ENCODE measurements at places on chromosomes 2 and 18.

- no peak for DNase-seq
Measured at GRCh38 chr2:105882341-105882740, 137.6 kb downstream of the NCK2 start.

DNA sequence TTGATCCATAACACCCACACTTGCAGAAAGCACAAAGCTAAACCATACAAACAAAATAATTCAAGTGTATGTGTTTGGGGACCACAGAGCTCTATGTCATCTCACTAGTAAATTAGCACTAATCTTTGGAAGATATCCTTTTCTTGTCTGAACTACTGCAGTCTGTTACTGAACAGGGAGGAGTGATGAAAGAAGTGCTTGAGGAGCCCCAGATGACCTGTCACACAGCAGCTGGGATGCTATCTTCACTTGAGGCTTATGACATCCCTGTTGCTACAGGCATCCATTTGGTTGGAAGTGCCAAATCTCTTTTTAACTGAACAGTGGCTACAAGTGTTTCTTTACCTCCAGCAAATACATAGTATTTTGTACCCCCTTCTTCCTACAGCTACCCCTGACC lies 386.3 kb upstream of the CHAC2 start:
- DNase-seq = no peak

DNA sequence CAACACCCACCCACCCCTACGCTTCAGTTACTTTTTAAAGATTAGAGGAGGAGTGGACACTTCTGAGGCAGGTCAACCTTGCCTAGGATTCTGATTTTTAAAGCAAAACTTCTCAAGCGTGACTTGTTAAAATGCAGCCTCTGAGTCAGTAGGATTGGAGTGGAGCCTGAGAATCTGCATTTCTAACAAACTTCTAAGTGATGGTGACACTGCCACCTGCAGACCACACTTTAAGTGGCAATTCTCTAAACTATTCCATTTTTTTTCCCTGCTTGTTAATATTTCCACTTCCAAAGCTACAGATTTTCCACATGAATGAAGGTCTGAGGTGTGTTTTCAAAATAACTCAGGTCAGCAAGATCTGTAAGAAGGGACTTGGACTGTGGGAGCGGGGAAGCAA lies 171.1 kb upstream of the CCDC150 start:
- no peak for DNase-seq

GRCh38 chr2:63716146-63716545 lies 125.5 kb upstream of the UGP2 start:
- no peak for DNase-seq

DNA sequence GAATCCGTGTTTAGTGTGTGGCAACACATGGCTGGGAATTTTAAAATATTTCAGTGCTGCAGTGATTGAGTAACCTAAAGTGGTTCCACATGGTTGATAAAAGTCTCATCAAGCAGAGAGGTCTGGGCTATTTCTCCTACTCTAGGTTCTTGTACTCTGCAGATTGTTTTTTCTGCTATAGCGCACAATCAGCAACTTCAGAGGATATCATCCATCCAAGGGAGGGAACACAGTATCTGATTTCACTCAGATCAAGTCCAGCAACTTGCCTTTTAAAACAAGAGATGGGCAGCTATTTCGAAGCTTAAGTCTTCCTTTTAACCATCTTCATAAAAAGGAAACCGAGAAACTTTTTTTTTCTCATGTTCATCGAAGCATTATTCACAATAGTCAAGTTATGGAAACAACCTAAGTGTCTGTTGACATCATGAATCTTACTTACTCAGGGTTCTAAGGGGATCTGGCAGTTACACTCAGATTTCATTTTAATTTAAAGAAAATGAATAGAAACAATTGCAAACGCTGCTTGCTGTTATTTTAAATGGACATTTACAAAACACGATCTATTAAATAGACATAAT lies 172.7 kb upstream of the TRIB2 start:
- DNase-seq = no peak

- peak; percentile 37 for DNase-seq
Measured at GRCh38 chr18:24271381-24272228, 126.0 kb downstream of the OSBPL1A start.

DNA sequence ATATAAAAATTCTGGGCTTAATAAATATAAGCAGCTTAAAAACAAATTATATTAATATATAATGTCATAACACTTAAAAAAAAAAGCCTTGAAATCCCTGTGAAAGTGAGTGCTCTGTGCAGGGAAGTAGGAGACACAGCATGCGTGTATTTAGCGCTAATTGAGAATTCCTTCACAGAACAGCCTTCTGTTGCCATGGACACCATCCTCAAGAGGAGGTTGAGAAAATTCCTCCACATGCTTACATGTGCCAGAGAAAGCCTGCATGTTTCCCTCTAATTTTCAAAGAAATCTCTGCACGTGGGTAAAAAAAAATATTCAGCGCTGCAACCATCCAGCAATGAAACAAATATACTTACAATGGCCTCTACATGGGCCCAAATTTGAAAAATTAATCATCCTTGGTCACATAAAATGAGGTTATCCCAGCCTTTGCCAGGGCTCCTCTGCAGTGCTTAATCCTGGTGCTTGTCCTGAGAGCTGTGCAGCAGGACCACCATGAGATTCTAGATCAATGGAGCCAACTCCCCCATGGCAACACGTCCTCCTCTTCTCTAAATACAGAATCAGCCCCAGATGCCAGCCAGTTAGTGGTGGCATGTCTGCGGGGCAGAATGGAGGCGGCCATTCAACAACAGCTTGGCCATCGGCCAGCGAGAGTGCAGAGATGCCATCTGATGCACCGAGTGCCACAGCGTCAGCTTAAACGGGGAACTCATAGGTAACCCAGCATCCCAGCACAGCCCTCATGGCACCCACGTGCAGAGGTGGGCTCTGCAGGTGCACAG lies 228.0 kb downstream of the MYT1L start:
- no peak for DNase-seq

- no peak for DNase-seq
Measured at GRCh38 chr2:58614219-58614618, 373.1 kb upstream of the FANCL start.

- no peak for DNase-seq
Measured at GRCh38 chr2:47554311-47554905, 151.5 kb downstream of the MSH2 start.

GRCh38 chr2:215843579-215843978 lies 169.8 kb downstream of the MREG start:
- peak; percentile 70 for DNase-seq

DNA sequence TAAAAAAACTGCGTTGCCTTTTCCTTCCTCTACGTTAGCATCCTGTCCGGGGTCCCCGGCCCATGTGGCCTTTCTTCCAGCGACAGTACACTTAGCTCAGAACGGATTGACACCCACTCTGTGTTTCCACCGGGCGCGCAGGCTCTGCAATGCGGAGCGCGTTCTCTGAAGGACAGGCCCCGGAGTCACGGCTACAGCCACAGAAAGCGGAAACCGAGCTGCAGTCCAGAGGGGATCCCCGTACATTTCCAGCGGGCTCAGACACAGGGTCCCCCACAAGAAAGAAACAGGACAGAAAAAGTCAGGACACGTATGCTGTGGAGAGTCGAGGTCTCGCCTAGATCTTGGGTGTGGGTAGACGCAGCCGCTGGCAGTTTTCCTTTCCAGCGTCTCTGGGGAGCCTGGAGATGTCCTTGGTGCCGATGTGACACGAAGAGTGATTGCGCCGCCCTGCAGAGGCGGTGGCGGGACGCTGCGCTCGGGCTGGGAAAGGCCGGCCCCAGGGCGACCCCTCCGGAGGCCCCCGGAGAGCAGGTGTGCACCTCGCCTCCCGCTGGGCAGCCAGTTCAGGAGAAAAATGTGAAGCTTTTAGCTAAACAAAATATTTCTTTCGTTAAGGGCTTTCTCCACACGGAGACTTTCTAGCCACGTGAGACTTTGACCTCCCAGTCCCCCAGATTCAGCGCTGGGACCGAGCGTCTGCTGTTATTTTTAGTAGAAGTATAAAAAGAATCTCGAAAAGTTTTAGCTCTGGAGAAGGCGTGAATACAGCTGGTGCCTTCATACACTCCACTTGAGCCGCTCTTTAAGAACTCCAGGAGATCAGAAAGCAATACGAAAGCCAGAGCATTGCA lies 1.3 kb upstream of the ACKR3 start:
- DNase-seq = no peak

DNA sequence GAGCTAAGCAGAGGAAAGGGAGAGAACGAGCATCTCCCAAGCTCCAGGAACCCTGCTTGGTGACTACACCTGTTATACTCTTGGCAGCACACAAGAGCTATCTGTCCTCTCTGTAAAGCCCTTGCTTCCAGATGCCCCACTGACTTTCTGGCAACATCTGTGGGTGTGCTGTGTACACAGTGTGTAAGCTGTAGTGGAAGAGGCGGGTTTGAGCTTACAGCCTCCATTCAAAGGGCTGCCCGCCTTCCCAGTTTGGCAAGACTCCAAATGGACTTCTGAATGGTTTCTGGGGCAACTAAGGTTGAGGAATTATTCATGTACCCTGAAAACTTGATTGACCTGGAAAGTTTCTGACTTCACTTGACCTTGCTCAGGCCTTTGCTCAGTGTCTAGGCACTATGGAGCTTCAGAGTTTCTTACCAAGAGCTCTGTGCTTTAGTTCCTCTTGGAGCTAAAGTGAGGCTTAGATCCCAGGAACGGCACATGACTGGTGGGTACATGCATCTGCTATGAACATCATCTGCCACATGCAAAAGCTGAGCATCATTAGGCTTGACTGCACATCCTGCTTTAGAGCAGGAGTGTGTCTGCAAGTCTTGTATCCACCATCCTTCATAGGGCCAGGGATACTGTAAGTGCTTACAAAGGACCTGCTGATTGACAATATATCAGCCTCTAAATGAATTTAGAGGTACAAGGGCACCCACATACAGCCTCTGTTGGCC lies 290.9 kb upstream of the SIX2 start:
- DNase-seq = no peak

DNA sequence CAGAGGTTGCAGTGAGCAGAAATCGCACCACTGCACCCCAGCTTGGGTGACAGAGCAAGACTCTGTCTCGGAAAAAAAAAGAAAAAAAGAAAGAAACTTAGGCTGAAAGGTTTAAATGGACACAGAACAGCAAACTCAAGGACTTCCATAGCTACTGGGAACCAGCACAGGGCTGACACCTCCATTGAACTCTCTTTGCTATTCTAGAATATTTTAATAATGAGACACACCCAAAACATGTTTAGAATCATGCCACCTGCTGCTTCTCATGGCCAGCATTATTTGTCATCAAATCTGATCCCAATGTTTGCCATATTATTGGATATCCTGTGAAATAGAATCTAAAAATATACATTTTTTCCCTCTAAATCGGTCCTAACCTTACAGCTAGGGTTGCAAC lies 42.7 kb upstream of the LTBP1 start:
- DNase-seq = no peak

DNA sequence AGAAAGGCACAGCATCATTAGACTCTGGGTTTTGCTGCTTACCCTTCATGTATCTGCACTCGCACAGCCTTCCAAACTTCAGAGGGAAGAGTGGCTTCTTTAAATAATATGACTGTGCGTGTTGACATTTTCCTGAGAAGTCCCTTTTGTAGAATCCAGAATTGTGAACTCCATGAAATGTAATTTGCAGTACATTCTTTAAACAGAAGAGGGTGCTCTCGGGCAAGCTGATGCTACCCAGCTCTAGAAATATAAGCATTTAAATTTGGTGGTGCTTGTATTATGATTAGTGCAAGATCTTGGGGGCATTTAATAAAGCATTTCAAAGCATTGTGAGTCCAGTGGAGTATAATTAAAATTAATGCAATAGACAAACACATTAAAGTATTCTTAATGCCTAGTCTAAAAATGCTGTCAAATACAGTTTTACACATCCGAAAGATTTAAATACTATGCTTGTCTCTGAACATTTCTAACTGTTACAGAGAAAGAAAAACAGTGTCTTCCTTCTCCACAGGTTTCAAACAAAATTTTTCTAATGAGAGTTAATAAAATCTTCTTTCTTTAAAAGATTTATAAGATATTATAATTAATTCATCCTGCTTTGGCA lies 17.3 kb upstream of the GTF2A1L start:
- peak; percentile 2 for DNase-seq

DNA sequence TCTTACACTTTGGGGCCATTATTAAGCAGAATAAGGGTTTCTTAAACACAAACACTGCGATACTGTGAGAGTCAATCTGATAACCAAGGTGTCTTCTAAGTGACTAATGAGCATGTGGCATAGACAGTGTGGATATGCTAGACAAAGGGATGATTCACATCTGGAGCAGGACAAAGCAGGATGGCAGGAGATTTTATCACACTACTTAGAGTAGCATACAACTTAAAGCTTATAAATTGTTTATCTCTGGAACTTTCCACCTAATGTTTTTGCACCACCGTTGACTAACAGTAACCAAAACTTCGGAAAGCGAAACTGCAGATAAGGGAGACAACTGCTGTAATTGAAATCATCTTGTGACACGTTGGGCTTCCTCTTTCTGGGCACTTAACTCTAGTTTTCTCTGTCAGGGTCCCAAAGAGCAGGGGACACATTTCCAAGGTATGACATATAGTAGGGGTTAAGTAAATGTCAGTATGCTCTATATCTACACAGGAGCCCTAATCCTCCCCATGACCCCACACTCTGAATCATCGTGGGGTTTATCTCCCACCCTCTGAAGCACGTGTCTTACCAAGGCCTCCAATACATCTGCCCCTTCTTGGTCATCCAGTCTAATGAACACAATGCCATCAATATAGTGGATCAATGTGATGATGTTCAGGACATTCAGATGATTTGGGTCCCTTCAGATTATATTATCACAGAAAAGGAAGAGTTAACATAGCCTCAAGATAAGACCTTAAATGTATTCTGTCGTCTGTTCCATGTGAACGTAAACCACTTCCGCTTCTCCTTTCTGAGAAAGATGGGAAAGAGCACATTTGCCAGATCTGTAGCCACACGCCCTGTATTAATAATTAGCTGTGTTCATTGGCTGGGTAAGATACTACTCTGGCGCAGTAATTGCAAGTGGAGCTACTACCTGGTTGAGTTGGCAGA lies 78.7 kb downstream of the FTCDNL1 start:
- DNase-seq = no peak

GRCh38 chr18:74482697-74483096 lies 13.5 kb upstream of the CNDP2 start:
- no peak for DNase-seq

- no peak for DNase-seq
Measured at GRCh38 chr2:239429473-239430350, 28.9 kb upstream of the HDAC4 start.

DNA sequence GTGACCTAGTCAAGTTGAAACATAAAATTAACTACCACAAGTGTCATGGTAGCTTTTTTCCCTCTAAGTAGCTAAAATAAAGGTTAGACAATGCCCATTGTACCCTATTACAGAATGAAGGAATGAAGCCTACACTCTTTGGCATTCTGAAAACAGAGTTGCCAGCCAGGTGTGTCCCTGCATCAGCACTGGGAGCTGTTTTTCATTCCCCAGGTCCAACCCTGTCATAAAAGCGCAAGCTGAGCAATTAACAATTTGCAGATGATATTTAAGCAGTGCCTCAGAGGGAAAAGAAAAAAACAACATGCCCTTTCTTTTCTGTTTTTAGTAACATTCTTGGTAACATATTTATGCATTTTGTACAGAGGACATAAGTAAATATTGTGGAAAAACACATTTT lies 46.8 kb upstream of the MGAT4A start:
- DNase-seq = no peak

- DNase-seq = peak; percentile 97
Measured at GRCh38 chr2:237603718-237604362, 13.3 kb upstream of the RAB17 start.

- DNase-seq = no peak
Measured at GRCh38 chr18:6249788-6250187, 164.9 kb downstream of the L3MBTL4 start.

GRCh38 chr2:208092093-208092832 lies 32.1 kb downstream of the CRYGD start:
- DNase-seq = no peak
